ENCODE measurements at places on chromosomes 12 and 14.

GRCh38 chr12:26226629-26227360 lies 31.4 kb downstream of the SSPN start:
- DNase-seq = peak; percentile 88

DNA sequence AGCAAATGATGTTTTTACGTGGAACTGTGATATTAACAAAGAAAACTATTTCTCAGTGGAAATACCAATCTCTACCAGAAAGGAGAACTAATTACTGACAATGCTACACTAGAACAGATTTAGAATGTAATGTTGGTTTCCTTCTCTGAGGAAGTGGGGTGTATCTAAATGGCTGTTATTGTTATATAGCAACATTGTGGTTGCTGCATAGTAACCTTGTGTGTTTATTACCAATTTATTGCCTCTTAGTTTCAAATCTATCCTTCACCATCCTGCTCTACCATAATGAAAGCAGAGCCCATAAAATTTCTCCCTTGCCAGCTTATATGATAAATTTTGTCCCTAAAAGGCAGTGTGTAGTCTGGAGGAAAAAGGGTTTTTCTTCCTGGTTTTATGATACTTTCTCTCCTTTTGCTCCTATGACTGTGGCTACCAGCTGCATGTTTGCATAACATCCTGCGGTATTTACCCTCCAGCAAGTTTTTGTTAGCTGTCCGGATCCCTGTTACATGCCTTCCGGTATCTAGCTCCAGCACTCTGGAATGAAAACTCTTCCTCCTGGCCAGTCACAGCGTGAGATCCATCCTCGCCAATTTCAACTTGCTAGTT lies 5.7 kb upstream of the KLRK1 start:
- peak; percentile 43 for DNase-seq

- no peak for DNase-seq
Observed at GRCh38 chr12:24928131-24928530, 20.8 kb downstream of the BCAT1 start.

GRCh38 chr14:68658029-68658509 lies 134.8 kb downstream of the ZFP36L1 start:
- peak; percentile 85 for DNase-seq

GRCh38 chr14:101365329-101366158 lies 195.8 kb upstream of the DIO3 start:
- peak; percentile 65 for DNase-seq

GRCh38 chr12:123907726-123908476 lies 64.7 kb downstream of the CCDC92 start:
- no peak for DNase-seq

DNA sequence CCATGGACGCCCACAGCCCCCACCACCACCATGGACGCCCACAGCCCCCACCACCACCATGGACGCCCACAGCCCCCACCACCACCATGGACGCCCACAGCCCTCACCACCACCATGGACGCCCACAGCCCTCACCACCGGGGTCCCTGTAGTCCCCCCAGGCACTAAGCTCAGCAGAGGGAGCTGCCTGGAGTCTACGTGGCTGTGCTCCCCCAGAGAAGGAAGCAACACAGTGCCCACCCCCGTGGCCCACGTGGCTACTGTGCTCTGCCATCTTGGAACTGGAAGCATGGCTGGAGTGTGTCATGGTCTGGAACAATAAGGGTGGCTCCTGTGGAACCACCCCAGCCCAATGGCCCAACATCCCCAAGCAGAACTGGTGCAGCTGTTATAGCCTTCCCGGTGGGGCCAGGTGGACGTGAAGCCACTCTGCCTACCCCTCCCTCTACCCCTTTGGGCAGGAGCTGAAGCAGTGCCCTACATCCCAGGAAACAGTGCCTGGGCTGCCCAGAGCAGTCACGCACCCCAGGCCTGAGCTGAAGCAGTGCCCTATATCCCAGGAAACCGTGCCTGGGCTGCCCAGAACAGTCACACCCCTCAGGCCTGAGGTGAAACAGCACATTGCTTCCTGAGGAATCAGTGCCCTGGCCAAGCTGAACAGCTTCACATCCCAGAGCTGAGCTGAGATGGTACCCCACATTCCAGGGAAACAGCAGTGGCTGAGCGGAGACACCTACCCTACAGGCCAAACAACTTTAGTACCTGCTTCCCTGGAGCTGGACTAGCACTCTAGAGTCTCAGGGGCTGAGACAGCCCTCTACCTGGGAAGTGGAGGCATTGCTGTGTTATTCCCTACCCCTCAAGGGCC lies 9.0 kb upstream of the SFSWAP start:
- no peak for DNase-seq

- DNase-seq = no peak
Observed at GRCh38 chr12:93387780-93388179, 10.1 kb downstream of the NUDT4 start.

- DNase-seq = no peak
Observed at GRCh38 chr12:9992296-9992695, 6.6 kb downstream of the CLEC1B start.

GRCh38 chr14:89721956-89722355 lies 232.6 kb downstream of the EFCAB11 start:
- DNase-seq = no peak

DNA sequence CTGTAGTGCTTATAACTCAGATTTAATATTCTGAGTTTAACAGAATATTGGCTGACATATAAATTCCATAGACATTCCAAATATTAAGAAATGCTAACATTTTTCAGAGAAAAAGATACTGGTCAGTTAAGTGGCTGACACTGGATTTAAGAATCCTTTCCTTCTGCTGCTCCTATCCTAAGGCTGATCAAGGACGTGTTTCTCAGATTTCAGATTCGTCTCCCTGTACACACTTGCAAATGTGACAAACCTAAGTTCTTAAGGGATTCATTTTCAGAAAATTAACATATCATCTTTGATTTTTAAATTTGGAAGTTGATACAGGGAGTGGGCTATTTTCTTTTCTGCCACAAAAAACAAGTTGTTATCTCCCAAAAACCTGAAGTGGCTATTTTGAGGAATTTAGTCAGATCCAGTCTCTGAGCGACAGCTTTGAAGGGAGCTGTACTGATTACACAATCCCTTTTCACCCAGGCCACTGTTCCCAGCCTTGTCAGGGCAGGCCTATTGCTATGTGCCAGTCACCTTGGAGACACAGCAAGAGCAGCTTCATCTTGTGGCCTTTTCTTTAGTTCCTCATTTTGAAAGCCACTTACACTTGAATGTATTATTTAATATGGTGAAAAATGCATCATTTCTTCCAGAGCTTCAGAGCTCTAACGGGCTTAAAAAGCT lies 370.6 kb downstream of the KCNH5 start:
- no peak for DNase-seq

GRCh38 chr12:26798023-26798422 lies 35.0 kb downstream of the ITPR2 start:
- DNase-seq = no peak

DNA sequence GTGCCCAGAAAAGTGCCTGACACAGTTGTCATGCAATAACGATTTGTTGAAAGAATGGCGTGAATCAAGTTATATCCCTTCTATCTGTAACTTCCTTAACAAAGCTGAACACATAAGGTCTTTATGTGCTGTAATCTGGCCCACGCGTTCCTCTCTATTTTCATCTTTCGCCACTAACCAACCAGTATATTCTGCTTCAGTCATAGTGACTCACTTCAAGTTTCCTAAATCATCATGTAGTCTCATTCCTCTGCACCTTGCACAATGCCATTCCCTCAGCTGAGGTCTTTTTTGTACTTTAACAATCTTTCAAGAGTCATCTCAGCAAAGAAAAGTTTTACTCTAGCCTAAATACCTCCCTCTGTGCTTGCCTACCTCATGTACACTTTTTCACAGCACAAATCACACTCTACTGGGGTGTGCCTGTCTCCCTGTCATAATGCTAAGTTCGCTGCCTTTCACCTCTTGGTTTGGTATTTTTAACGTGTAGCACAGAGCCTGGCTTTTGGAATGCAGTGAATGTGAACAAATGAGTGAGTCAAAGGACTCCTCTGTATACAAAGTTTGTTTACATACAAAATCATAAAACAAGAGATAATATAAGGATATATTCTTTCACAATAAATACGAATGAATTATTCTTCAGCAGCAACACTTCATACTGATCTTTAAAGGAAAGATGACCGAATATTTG lies 2.9 kb upstream of the CMAS start:
- no peak for DNase-seq

- no peak for DNase-seq
Observed at GRCh38 chr14:35222324-35222723, 69.9 kb upstream of the PSMA6 start.

GRCh38 chr12:118193958-118194357 lies 58.0 kb downstream of the PEBP1 start:
- no peak for DNase-seq

- DNase-seq = no peak
Observed at GRCh38 chr12:61629702-61630101, 630.5 kb upstream of the USP15 start.

DNA sequence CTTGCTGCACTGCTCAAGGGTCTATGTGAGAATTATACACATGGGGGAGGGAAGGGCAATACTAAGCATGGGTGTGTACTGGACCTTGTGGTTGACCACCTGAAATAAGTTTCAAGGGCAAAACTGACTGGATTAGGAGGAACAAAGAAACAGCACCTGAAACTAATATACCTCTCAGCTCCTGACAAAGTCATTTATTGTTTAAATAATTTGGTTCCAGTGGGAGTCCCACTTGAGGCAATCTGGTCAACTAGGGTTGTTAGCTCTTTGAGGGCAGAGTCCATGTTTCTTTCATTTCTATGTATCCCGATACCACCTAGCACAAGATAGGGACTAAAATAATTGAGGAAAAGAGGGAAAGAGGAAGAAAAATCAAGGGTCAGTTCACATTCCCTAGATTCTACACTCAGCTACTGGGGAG lies 45.5 kb downstream of the STXBP6 start:
- DNase-seq = no peak

DNA sequence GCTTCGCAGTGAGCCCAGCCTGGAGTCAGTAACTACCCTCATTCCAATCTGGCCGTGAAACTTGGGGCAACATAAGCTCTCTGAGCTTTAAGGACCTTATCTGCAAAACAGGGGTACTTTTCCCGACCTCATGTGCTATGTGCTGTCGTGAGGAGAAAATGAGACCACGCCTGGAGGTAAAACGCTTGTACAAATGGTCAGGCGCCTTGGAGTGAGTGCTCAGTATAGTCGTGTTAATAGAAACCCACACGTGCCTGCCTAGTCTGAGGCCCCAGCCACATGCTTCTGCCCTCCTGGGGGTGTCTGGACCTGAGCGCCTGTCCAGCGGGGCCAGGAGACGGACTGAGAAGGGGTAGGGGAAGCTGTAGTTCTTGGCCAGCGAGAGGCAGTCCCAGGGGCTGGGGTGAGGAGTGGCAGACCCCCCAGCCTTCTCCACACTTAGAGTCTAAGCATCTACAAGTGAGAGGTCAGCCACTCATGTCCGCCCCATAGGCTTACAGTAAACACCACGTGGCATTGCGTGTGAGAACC lies 4.9 kb downstream of the AQP5 start:
- DNase-seq = no peak

- no peak for DNase-seq
Observed at GRCh38 chr14:93531644-93532043, 100.9 kb downstream of the UNC79 start.

DNA sequence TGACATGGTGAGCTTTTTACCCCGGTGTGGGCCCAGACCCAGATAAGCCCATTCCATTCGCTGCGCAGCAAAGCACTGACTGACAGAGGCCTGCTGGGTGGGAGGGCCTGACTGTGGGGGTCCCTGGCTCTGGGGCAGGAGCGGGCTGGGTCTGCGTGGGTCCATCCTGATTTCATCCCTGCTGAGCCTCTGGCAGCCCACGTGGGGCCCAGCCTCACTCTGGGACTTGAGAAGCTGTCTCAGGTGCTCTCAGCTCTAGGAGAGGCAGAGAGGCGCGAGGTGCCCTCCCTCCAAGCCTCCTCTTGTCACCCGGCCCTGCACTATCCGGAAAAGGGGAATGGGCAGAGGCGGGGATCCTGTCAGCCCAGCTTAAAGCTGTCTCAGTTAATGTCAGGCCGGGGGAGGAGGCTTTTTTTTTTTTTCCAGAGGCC lies 927 bp downstream of the ABCB9 start:
- no peak for DNase-seq

GRCh38 chr12:128123096-128123495 lies 143.9 kb upstream of the TMEM132C start:
- no peak for DNase-seq

GRCh38 chr12:71799106-71799505 lies 40.5 kb upstream of the TBC1D15 start:
- DNase-seq = no peak

DNA sequence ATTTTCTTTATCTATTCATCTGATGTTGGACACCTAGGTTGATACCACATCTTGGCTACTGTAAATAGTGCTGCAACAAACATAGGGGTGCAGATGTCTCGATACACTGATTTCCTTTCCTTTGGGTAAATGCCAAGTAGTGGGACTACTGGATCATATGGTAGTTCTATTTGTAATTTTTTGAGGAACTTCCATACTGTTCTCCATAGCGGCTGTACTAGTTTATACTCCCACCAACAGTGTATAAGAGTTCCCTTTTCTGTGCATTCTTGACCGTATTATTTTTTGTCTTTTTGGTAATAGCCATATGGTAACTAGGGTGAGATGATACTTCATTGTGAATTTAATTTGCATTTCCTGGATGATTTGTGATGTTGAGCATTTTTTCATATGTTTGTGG lies 71.8 kb downstream of the LRP6 start:
- DNase-seq = no peak

GRCh38 chr14:102419276-102419675 lies 56.5 kb downstream of the TECPR2 start:
- DNase-seq = no peak

DNA sequence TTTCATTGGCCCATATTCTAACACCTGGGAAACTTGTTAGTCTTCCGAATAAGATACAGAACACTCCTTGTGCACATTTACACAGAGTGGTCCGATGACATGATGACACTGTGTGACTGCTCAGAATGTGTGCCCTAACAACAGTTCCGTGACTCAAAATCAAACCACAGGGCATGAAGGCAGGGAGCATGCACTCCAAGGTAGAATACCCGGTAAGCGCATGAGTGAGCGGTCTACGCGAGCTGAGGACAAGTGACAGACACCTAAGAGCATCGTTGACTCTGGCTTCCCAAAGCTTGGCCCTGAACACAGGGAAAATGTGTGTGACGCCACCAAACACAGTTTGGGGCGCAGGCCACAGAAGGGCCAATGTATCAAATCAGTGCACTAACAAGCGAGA lies 18.6 kb downstream of the CLIP1 start:
- DNase-seq = no peak

DNA sequence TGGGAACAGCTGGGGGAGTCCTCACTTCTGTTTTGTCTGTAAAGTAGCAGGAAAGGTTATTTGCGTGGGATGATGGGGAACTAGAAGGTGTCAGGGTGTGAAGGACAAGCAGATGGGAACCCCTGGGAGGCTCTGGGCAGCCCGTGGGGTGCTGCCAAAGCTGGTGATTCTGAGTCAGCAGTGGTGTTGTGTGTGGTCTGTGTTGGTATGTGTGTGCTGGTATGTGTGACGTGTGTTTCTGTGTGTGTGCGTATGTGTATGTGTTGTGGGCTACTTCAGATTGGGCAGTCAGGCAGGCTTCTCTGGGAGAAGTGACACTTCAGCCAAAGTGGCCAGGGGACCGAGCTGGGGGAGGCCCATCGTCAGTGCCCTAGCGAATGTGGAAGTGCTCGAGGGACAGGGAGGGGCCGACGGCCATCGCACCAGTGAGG lies 15.3 kb upstream of the BDKRB2 start:
- DNase-seq = no peak

- DNase-seq = no peak
Observed at GRCh38 chr12:33317746-33318145, 121.9 kb downstream of the SYT10 start.

GRCh38 chr14:103808403-103809001 lies 38.9 kb downstream of the PPP1R13B start:
- peak; percentile 93 for DNase-seq
